Stimulated activated CD4-positive, alpha-beta T cell treated with anti-CD3 and anti-CD28 coated beads, Interleukin-4, amount 100 ng/mL, for 4 hours (primary cell): ENCODE measurements at places on chromosomes 3 and 15.

- no peak for DNase-seq
Measured at GRCh38 chr3:176190755-176191154, 1006.5 kb downstream of the TBL1XR1 start.

DNA sequence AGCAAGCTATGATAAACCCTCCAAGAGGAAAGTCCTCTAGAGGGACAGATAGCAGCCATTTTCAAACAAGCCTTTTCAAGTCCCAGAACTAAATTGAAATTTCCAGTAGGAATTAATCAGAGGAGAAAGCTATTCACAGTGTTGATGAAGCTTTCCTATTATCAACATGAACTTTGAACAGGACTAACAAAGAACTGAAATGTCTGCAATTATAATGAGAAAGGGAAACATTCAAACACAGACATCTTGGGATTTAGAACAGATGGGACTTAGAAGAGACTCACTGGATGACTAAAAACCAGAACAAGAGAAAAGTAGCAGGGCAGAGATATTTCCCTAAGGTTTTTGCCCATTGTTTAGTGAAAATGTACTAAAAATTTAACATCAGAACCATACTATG lies 622.1 kb upstream of the UBE2E2 start:
- no peak for DNase-seq

- no peak for DNase-seq
Measured at GRCh38 chr3:170745211-170745718, 124.7 kb downstream of the RPL22L1 start.

DNA sequence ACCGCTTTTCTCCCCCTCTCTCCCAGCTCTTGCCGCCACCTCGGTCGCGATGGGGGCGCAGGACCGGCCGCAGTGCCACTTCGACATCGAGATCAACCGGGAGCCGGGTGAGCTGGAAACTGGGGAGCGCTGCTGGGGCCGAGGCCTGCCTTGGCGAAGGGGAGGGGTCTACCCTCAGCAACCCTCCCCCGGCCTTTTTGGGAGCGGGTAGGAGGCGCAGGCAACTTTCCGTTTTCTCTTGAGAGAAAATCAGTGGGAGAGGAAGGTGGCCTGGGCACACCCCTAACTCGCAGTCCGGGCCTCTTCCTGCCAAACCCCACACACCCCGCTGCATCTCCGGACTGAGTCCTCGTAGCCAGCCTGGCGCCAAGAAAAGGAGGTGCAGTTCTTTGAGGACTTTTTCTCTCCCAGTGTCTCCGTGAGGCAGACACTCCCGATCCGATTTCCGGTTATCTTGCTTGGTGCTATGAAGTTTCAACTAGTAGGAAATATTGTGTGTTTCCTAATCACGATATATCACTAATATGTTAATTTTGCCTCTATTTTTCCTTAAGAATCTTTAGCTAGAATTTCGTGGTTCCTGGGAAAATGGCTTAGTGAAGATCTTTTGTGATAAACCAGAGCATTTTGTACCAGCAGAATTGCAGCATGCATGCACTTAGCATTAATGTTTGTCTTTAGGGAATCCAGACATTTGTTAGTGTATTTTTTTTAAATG lies 631 bp downstream of the NKTR start:
- DNase-seq, result no peak

GRCh38 chr15:50751394-50751793 lies 14.1 kb downstream of the SPPL2A start:
- DNase-seq, result no peak

GRCh38 chr15:94028809-94029208 lies 202.6 kb upstream of the MCTP2 start:
- no peak for DNase-seq

- no peak for DNase-seq
Measured at GRCh38 chr15:65066635-65067316, 1.0 kb downstream of the RASL12 start.

GRCh38 chr15:58555162-58556027 lies 123.6 kb downstream of the LIPC start:
- DNase-seq, result no peak

DNA sequence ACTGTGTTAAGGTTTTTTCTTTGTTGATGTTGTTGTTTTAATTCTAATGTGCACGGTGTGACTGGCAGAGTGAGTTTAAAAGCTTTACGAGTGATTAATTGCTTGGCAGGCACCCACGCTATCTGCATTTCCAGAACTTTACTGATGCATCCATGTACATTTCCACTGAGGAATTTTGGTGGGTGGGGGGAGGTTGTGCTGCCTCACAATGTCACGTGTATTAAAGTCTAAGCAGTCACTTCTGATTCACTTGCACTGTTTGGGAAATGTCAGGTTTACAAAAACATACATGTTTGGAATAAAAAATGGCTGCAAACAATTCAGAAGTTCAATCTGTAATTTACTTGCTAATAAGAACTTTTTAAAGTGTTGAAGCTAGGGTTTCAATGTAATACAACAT lies 38.5 kb upstream of the CTDSPL start:
- DNase-seq, result no peak

- no peak for DNase-seq
Measured at GRCh38 chr3:139318431-139318816, 25.4 kb upstream of the MRPS22 start.

- DNase-seq, result no peak
Measured at GRCh38 chr3:58394339-58394738, 39.3 kb downstream of the PDHB start.

- no peak for DNase-seq
Measured at GRCh38 chr3:28947751-28948150, 333.1 kb upstream of the RBMS3 start.

GRCh38 chr3:183313764-183314163 lies 60.7 kb downstream of the B3GNT5 start:
- no peak for DNase-seq

GRCh38 chr15:63876085-63876662 lies 42.4 kb upstream of the HERC1 start:
- no peak for DNase-seq

DNA sequence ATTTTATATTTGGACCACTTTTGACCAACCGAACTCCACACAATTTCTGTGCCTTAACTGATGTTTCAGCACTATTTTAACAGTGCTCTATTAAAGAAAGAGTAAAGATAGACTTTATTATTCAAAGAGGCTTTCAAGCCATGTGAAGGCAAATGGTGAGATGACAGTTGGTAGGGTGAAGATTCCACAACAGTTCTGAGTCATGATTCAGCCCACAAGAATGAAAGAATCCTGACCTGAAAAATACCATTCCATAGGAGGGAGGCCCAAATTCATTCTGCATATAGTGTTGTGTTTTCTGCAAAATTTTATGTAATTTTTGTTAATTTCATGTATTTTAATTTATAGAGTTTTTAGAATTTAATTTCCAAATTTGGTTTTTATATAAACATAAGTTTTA lies 135.6 kb upstream of the STAC start:
- DNase-seq, result no peak

DNA sequence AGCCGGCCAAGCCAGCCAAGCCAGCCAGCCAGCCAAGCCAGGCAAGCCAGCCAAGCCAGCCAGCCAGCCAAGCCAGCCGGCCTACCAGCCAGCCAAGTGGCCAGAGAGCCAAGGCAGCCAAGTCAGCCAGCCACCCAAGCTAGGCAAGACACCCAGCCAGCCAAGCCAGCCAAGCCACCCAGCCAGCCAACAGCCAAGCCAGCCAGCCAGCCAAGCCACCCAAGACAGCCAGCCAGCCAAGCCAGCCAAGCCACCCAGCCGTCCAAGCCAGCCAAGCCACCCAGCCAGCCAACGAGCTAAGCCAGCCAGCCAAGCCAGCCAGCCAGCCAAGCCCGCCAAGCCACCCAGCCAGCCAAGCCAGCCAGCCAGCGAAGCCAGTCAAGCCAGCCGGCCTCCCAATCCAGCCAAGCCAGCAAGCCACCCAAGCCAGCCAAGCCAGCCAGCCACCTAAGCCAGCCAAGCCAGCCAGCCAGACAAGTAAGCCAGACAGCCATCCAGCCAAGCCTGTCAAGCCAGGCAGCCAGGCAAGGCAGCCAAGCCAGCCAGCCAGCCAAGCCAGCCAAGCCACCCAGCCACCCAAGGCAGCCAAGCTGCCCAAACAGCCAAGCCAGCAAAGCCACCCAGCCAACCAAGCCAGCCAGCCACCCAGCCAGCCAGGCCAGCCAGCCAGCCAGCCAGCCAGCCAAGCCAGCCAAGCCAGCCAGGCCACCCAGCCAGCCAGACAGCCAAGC lies 200.5 kb downstream of the GOLGA6L6 start:
- no peak for DNase-seq

DNA sequence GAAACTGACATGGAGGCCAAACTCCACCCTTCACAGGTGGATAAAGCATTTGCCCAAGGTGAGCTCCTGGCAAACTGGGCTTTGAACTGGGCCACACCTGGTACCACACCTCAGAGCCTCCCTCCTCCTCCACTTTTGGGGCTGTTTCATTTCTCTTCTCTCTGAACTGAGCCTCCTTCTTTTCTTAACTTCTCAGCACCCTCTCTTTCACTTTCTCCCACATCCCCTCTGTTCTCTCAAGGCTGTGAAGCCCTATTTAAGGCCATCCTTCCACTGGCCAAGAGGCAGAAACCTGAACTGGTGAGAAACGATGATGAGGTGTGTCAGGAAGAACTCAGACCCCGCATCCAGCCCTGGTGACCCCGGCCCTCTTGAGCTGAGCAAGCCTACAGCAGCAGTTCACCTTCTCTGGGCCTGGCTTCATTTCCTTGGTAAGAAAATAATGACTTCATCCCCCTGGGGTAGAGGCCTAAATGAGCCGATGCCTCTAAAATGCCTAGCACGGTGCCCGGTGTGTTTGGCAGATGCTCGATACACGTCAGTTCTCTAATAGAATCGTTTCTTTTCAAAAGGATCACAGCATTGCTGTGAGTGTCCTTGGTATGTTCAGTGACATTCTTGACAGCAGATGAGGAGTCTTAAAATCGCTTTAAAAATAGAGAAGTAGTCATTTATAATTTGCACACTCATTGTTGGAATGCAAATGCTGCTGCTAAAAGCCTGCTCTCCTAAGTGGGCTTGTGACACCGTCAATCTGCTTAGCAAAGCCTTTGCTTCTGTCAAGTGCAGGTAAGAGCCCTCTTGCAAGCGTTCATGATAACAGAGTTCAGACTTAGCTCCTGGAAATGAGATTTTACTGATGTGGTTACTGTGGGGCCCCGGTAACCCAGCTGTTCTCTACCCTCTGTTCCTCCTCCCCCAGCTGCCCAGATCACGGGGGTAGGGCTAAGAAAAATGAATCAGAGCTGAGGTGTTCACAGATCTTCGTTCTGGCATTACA lies 97.7 kb upstream of the ATP2B2 start:
- DNase-seq, result peak; percentile 43

DNA sequence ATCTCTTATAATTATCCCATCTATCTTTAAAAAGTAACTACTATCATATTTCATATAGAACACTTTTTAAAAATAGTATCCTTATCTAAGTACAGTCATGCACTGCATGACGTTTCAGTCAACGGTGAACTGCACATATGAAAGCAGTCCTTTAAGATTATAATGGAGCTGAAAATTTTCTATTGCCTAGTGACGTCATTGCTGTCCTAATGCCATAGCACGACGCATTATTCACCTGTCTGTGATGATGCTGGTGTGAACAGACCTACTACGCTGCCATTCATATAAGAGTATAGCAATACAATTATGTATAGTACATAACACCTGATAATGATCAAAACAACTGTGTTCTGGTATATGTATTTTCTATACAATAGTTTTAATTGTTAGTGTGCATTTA lies 225.0 kb downstream of the SOX2 start:
- no peak for DNase-seq

DNA sequence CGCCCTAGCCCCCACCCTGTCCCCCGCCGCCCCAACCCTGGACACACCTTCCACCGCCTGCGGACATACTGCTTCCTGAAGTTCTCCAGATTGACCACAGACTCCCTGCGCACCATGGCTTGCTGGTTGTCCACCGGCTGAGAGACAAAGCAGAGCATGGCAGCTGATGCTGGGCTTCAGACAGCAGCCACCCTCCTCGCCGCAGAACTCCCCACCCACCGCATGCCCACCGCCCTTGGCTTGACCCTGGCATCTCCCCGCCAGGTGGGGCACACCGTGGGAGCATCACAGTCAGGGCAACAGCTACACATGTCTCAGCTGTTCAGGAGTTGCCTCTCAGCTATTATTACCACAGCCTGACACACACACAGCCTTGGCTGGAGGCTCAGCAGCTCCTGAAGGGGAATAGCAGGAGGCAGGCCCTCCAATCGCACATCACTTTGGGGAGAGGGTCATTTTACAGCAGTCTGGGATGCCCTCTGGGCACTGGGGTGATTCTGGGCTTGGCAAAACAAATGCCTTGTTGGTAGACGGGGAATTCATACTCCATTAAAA lies 78.4 kb upstream of the HERC1 start:
- no peak for DNase-seq

DNA sequence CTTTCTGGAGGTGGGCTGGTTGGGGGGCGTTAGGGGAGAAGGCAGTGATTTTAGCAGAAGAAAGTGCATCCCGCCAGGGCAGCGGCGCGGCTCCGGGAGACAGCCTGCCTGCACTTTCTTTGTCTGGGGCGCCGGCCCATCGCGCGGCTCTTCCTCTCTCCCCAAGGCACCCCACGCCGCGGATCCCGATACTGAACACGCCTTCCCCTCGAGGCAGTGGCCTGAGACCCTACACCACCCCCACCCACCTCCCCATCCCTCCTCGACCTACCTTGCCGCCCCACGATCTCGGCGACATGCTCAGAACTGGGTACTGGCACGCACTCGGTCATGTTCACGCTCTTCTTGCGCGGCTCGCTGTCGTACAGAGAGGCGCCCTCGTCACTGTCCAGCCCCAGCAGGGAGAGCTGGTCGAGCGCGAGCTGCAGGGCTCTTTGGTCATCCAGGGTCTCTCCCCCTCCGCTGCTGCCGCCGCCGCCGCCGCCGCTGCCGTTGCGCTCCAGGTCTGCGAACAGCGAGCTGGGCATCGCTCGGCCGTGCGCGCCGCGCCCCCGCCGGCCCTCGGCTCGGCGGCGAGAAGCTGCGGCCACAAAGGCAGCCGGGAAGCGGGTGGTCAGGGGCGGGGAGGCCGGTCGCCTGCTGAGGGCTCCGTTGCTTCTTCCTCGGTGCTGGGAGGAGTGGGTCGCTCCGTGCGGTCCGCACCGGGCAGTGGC lies 483 bp downstream of the MEX3B start:
- DNase-seq, result no peak
